Activated T-cell treated with anti-CD3 and anti-CD28 coated beads, Interleukin-2, amount 50 U/mL, for 1 hour (primary cell): ENCODE measurements at places on chromosomes 7 and 10.
A peak's percentile ranks its signal among the peaks of the same experiment; 100 is the strongest.

GRCh38 chr10:49572594-49573114 is 33.7 kb upstream of the ERCC6 start:
- DNase-seq, result no peak

GRCh38 chr7:5214641-5215040 is 24.6 kb downstream of the WIPI2 start:
- no peak for DNase-seq

DNA sequence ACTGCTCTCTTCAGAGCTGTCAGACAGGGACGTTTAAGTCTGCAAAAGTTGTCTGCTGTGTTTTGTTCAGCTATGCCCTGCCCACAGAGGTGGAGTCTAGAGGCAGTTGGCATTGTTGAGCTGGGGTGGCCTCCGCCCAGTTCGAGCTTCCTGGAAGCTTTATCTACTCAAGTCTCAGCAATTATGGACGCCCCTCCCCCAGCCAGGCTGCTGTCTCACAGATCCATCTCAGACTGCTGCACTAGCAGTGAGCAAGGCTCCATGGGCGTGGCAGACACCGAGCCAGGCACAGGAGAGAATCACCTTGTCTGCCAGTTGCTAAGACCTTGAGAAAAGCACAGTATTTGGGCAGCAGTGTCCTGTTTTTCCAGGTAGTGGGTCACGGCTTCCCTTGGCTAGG is 98.1 kb downstream of the SDHAF3 start:
- DNase-seq, result no peak

DNA sequence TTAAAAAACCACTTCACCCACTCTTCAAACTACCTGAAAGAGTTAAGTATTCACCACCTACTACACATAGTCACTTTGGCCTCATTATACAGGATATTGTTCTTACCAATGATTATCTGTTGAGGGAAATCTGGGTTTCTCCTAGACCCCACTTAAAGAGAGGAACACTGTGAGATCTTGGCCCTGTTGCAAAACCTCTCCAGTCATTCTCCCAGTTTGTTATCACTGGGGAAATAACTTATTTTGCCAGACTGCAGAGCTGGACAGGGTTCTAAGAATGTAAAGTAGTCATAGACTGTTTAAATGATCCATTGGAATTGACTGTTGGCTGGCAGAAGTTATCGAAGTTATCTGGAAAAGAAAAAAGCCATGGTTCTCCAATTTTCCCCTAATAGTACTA is 143.8 kb downstream of the HGF start:
- no peak for DNase-seq

- no peak for DNase-seq
These were observed 101.1 kb upstream of the GSDME start for GRCh38 chr7:24858108-24858977.

DNA sequence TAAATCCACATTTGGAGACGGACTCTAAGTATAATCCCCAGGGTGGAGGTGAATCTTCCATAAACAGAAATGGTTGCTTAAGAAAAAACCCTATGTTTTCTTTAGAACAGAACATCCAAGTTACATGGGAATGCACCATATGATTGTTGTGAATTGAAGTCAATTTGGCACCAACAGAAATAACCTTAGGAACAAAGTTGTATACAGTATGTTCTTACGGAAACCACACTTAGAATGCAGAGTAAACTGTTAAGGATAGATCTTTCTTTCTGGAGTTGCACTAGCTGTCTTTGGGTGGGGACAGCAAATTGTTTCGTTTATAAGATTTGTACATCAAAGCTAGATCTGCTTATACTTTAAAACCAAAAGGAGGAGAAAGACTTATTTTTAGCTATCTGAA is 316.4 kb downstream of the PTEN start:
- DNase-seq, result no peak

DNA sequence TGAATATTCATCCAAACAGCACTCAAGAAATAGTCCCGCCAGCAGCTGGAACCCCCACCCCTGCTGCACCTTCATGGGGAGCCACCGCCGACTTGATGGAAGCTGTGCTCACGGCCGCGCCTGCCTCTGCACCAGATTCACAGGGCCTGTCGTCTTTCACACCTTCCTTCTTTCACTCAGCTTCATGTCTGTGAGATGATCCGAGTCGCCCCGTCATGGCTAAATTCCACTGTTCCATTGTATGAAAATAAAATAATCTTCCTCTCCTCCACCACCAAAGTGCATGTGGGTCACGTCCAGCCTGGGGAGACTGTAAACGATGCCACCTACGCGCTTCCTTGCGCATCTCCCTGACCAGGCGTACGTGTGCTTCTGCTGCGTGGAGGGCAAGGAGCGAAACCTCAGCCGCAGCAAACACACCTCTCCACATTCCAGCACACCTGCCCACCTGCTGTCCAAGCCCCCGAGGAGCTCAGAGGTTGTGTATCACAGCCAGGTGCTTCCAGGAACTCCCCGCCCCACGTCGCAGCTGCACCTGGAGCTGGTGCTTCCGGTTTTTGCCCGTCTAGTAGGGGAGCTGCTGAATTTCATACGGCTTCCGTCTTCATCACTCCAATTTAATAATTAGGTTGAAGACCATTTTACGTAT is 137.0 kb downstream of the PTPRN2 start:
- no peak for DNase-seq

- no peak for DNase-seq
These were observed 2.3 kb upstream of the HOXA13 start for GRCh38 chr7:27202018-27202861.

DNA sequence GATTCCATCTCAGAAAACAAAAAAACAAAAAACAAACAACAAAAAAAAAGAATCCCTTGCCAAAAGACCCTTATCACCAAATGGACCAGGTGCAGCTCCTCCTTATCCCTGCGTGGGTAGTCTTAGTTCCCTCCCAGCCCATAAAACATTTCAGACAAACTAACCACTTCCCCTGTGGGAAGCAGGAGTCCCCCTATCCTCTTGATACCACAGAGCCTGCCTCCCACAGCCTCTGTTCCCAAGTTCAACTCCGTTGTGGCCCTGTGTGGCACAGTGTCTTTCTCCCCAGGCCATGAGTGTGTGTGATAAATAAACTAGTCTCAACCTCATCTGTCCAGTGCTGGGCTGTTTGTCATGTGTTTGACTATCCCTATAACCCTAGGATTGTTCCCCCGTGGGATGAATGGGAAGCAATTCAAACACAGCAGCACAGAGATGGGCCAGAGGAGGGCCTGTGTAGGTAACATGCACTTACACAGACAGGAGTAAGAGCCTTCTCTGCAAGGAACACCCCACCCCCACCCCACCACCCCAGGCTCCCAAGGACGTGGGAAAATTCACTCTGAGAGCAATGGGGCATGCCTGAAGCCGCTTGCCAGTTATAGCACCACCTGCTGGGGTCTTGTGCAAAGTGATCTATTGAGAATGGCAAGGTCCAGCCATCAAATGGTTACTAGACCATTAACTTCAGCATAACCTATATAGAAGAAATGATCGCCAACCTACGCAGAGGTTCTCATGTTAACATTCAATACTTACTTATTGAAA is 147.1 kb upstream of the GHITM start:
- no peak for DNase-seq

- DNase-seq, result no peak
These were observed 165.3 kb downstream of the AGMO start for GRCh38 chr7:15396210-15397158.

- DNase-seq, result no peak
These were observed 87.7 kb upstream of the PRKCQ start for GRCh38 chr10:6667679-6668270.

- no peak for DNase-seq
These were observed 80.6 kb upstream of the GATAD1 start for GRCh38 chr7:92366730-92367129.

- no peak for DNase-seq
These were observed 8.3 kb downstream of the XPNPEP1 start for GRCh38 chr10:109914966-109915365.

DNA sequence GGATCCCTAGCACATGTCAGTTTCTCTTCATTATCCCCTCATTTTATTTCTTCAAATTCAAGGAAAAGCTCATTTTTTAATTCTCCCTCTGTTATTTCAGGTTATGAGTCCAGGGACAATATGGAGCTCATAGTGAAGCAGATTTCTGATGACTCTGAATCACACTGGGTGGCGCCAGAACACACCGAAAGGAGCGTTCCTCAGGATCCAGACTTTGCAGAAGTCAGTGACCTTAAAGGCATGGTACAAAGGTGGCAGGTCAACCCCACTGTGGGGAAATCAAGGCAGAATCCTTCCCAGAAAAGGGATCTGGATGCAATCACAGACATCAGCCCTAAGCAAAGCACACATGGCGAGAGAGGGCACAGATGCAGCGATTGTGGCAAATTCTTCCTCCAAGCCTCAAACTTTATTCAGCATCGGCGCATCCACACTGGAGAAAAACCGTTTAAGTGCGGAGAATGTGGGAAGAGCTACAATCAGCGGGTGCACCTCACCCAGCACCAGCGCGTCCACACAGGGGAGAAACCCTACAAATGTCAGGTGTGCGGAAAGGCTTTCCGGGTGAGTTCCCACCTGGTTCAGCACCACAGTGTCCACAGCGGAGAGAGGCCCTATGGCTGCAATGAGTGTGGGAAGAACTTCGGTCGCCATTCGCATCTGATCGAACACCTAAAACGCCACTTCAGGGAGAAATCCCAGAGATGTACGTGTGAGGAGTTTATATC is 21.4 kb downstream of the ZKSCAN5 start:
- DNase-seq, result peak; percentile 25

- DNase-seq, result peak; percentile 31
These were observed 46.1 kb upstream of the APBB1IP start for GRCh38 chr10:26391701-26392695.

DNA sequence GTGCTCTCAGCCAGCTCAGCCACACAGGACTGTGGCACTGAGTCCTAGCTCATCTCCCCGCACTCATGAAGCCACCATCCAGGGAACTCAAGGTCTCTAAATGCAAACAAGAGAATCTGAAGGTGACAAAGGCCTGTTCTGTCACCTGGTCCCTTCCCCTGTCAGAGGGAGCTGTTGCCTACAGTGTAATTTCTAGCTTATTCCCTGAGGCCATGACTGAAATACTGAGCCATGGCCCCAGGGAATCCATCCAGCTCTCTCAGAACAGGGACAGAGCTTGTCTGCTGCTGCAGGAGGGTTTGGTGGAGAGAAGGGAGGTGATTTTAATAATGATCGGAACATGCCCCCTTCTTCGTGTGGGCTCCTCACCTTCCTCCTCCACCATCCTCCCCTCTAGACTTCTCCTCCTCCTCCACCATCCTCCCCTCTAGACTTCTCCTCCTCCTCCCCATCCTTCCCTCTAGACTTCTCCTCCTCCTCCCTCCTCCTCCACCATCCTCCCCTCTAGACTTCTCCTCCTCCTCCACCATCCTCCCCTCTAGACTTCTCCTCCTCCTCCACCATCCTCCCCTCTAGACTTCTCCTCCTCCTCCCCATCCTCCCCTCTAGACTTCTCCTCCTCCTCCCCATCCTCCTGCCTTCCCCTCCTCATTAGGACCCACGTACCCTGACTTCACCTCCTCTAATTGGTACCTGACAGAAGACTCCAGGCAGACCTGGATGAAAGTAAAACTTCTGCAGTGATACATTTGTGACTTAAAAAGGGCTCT is 338.0 kb upstream of the MKI67 start:
- no peak for DNase-seq

GRCh38 chr10:65570143-65571010 is 1355.5 kb upstream of the LRRTM3 start:
- no peak for DNase-seq

DNA sequence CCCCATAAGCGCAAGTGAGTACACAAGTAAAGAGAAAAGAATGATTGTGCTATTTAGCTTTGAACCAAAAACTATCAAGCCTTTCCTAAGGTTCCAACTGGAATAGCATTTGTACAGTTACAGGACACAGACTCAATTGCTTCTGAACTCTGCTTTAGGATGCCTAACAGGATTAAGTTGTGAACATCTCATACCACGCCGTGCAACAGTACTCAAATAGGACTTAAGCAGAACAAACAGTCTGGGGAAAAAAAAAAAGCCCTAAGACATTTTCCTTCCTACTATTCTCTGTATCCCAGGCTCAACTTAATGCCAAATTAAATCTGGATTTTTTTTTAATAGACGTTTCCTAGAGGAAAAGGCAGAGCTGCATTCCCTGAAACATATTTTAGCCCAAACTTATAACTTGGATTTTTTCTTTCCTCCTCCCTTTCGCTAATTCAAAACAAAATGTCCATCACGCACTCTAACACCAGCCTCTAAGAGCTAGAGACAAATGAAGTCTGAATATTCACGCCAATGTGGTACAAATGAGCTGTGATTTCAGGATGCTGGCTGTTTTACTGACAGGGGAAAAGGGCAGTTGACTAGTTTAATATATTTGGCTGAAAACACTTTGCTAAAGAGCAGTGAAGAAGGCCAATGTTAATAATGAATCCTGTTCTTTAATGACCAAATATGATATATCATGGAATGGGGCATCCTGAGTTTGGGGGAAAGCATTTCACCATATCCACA is 68.6 kb downstream of the CALD1 start:
- no peak for DNase-seq

DNA sequence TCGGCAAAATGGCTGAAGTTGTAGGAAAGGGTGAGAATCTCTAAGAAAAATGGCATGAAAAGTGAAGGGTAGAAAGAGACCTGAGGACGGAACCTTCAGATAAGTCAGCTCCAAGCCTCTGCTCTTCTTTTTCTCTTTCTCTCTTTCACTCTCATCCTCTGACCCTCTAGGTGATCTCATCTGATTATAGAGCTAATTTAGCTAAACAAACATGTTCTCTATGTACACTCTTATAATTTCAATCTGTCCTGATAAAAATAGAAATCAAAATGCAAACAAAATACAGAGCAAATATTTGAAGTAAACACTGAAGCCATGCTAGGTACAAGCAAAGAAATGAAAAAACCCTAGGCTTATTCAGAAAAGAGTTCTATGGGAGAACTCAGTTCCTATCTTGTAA is 14.4 kb upstream of the CUBN start:
- DNase-seq, result no peak

DNA sequence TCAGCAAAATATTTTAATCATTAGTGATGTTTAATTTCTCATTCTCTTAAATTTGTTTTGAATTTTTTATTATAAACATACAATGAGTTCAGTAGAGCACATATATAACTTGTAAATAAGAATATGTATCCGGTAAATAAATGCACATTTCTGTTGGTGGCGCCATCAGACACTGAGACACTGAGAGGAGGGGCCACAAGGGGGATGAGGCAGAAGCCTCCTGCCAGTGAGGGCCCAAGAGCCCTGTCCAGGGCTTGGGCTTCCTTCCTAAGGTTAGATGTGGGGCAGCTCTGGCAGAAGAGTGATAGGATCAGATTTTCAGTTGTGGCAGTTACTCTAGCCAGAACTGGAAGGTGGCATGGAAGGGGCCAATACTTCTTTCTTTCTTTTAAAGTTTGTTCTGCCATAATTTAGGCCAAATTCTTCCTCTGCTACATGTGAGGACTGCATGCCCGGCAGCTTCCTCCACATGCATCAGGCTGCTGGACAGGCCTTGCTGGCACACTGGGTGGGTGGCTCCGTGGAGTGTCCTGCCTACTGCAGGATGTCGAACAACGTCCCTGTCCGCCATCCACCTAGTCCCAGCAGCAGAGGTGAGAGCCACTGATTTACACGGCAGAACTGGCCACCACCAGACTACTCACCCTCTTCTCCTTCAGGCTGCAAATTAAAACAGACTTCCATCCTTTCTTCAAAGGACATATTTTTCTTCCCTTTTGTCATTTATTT is 13.2 kb downstream of the PTPRN2 start:
- no peak for DNase-seq

- DNase-seq, result no peak
These were observed 69.7 kb downstream of the NPS start for GRCh38 chr10:127618797-127619196.

- no peak for DNase-seq
These were observed 167.5 kb upstream of the CELF2 start for GRCh38 chr10:10850214-10850613.
